ENCODE measurements at places on chromosomes 11 and 22.

DNA sequence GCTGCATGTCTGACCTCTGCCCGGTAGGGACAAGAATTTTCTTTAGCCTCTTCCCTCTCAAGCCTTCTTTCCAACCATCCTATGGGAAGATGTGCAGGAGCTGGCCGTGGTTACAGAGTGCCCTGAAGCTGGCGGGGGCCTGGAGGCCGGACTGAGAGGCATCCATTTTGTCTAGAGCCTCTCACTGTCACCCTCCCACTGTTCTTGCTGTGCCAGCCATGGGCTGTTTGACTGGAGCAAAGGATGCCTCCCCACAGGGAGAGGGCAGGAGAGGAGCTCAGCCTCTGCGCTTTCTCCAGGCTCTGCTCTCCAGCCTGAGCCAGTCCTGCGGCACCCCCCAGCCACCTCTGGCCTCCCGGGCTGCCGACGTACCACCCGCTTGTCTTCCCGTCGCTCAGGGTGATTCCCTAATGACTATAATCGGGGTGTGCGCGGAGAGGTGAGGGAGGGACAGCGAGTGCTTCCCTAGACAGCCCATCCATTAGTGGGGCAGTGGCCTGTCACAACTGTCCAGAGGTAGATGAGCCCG, 123.8 kb downstream of the NECTIN1 start:
- DNase-seq, result no peak

DNA sequence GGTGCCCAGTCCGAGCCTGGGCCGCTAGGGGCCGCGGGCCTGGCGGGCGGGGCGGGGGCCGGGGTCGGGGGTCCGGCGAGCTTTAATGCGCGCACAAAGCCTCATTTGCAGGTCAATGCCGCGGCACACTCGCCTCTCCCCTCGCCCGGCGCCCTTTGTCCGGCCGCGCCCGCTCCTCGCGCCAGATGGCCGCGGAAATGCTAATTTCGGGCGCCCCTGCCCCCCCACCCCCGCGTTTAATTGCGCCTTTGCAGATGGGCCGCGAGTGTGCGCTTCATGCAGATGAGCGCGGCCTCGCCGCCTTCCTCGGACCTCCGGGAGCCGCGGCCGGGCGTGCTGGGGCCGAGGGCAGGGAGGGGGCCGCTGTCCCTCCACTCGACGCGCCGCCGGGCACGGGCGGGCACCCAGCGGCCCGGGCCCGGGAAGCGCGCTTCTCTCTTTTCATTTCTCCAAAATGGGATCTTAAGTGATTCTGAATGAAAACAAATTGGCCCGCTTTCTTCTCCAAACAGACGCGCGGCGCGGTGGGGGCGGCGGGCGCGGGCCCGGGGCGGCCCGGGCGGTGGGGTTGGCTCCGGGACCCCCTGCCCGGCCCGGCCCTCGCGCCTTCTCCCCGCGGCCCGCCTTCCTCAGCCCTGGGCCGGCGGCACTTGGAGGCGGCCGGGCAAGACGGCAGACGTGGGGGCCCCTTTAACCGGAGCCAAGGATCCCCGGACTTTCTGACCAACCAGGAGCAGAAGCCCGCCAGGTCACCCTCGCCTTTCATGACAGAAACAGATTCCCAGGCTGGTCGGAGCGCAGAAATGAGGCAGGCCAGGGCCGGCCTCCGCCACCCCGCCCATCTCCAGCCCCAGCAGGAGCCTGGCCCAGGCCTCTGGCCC, 22.9 kb downstream of the CDKN1C start:
- DNase-seq, result no peak

DNA sequence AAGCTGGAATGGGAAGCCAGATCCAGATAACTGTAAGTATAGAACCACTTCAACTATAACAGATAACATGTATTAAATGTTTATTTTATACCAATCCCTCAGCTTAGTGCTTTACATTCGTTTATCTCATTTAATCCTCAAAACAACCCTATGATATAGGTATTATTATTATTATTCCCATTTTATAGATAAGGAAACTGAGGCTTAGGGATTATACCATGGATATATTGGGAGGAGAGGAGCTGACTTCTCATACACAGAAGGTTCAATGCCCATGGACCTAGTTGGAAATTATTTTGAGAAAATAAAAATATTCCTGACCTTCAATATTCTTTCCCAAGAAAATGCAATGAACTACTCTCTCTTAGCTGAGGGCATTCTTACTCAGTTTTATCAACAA, 140.4 kb upstream of the C11orf58 start:
- no peak for DNase-seq

DNA sequence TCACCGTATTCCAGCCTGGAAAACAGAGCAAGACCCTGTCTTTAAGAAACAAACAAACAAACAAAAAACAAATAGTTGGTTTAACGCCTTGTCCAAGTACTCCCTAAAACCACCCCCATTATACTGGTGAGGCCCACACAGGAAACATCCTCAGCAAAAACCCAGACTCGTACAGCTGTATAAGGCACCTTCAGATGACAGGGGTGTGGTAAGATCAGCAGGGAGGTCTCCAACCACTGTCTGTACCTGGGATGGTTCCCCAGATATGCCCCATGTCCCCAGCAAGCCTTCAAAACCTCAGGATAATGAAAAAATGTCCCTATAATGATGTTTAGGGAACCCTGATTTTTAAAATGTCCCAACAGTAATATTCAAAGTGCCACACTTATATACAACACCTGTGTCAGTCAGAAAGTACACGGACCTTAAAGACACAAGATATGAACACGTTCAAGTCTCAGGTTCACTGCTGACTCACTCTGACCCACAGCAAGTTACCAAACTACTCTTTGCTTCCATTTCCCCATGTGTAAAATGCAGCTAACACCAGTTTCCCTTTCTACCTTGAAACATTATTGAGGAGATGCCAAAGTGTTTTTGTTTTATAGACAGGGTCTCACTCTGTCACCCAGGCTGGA, 9.3 kb downstream of the SF3A1 start:
- no peak for DNase-seq

DNA sequence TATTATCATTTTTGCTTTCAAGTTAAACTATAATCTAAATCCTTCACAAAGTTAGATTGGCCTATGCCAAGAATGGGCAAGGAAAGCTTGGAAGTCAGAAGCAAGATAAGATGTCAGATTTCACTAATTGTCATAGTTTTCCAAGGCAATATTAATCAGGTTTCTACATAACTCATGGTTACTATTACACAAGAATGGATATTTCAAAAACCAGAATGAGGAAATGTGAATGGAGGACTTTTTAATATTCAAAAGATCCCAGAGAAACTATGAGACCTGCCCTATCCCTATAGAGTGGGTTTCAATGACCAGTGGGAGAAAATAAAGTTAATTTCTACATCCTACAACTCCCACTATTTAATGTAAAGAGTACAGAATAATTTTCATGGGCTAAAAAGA, 203.2 kb downstream of the CASP12 start:
- no peak for DNase-seq

- no peak for DNase-seq
These were observed 133.8 kb upstream of the TRPC6 start for GRCh38 chr11:101717619-101718018.

DNA sequence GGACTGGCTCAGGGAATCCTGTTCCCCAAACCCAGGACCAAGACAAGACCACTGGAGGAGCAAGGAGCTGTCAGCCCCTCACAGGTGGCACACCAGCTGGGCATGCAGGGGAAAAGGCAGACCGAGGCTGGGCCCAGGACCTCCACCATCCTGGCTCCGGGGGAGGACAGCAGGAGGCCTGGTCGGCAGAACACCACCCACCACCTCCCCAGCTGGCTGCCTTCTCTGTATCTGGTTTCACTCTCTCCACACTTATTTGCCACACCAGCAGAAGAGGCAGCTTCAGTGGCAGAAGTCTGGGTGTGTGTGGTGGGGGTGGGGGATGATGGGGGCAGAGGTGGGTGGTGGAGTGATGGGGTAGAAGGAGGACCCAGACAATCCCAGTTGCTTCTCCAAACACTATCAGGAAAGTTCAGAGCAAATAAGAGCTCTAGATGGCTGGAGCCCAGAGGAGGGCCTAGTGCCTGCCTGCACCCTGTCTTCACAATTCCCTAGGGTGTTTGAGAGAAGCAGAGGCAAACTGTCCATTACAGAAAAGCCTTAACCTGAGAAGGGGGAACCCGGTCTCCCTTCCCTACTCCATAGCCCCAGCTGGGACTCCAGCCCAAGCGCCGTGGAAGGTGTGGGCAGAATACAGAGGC, 51.9 kb upstream of the CDON start:
- DNase-seq, result no peak

- peak; percentile 91 for DNase-seq
These were observed 2.7 kb upstream of the KRTAP5-6 start for GRCh38 chr11:1694064-1694845.

- no peak for DNase-seq
These were observed 42.9 kb downstream of the LRRC32 start for GRCh38 chr11:76627606-76628005.

DNA sequence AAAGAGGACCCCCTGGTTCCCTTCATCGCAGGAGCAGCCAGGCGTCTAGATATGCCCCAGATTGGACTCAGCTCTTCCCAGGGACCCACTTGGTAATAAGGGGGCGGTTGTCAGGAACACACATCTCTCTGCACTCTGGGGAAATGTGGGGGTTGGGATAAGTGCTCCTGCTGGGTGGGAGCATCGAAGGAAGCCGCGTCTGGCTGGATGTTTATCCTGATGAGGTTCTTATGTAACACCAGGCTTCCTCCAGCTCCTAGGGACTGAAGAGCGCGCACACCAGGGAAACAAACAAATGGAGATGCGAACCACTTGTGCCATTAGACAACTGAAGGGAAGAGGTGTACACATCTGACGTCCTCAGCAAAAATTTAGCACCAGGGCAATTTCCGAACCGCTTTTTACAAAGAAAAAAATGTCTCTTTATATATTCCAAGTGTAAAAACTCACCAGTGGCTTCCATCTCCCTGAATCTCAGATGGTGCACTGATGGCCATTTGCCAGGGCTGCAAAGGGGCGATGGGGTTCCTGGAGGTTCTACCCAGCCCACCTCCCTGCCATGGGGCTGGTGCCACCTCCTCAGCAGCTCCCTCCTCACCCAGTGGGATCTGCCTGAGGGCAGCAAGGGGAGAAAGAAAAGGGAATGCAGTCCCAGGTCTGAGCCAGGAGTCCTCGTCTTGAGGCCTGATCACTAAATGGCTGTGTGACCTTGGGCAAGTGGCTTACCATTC, 89.4 kb downstream of the PKNOX2 start:
- DNase-seq, result no peak

DNA sequence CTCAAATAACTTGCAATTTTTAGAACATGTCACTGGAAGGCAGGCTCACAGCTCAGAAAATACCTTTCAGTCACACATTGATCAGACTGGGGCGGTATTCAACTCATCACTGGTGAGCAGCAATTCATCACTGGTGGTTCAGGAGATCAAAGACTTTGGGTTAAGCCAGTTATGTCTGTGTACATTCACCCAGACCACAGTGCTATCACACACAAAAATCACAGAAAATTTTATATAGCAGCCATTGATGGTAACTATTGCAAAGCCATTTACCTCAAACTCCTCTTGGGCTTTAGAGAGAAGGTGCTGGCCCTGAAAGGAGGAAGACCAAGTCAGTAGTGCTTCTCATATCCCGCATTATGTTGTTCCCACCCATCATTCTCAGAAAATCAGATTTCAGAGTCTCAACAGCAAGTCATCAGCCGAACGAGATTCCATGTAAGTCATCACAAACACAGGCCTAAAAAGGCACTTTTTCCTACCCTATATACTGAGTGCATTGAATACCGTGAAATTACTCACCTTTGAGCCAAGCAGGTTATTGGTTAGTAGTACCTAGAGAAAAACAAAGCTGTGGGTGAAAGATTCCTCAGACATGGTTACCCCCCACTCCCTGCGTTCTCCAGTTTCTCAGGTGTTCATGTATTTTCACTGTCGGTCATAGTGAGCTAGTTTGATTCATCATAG, 14.0 kb upstream of the WDR74 start:
- no peak for DNase-seq

- DNase-seq, result no peak
These were observed 2.5 kb downstream of the SLC22A25 start for GRCh38 chr11:63240791-63241379.

- no peak for DNase-seq
These were observed 127.9 kb upstream of the OPCML start for GRCh38 chr11:133660202-133660568.

DNA sequence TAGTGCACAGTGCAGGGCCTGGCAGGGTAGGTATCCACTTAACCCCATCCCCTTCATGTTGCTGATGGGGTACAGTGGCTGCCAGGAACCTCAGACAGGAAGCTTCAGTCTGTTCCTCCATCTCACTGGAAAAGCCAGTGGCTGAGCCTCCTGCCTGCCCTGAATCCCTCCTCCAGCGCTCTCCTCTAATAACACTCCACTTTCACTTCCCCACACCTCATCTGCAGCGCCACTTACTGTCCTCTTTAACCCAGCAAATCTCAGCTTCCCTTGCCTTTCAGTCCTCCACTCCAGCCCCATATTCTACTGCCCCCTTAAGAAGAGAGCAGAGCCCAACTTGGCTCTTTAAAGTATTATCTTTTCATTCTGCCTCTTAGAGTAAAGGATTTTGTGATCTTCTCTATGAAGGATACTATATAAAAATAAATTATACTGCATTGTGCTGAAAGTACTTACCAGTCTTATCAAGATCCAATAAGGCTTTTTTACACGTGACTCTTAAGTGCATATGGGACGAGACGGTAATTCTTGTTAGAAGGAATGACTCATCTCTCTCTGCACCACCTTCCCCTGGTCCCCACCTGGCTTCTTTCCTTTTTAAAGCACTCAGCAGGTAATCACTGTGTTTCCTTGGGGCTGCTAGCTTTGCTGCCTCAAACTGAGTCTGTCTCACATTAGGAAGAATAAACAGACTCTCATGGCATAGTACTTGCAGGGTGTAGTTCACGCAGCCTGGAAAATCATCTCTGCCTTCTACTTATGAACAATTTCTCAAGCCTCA, 238.0 kb upstream of the NARS2 start:
- DNase-seq, result peak; percentile 35

DNA sequence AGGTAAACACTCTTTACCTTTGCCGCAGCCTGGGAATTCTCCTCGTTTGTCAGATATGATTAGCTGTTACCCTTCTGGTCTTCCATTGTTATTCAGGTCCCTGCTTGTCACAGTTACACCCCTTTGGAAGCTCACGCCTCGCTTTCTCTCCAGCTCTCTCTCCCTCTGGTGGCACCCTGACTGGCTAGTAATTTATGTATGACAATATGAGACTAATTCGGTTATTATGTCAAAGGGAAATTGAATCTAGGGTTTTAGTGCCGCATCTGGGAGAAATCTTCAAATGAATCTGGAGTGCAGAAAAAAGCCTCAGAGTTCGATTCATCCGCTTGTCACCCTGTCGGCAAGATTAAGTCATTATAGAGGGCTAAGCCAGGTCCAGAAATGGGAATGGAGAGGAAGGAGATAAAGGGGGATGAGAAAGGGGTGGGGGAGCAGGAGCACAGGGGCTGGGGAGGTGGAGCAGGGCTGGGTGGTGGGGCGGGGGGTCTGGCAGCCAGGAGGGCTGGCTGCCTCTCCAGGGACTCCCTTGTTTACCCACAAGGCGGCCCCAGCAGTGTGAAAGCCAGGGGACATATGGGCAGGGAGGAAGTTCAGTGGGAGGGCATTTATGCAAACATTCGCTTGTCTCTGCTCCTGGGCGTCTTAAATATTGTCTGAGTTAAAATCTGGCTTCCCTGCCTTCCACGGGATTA, 179.0 kb upstream of the NECTIN1 start:
- DNase-seq, result no peak
